Amniotic epithelial cell (primary cell): ENCODE measurements at places on chromosomes 7 and 10.

DNA sequence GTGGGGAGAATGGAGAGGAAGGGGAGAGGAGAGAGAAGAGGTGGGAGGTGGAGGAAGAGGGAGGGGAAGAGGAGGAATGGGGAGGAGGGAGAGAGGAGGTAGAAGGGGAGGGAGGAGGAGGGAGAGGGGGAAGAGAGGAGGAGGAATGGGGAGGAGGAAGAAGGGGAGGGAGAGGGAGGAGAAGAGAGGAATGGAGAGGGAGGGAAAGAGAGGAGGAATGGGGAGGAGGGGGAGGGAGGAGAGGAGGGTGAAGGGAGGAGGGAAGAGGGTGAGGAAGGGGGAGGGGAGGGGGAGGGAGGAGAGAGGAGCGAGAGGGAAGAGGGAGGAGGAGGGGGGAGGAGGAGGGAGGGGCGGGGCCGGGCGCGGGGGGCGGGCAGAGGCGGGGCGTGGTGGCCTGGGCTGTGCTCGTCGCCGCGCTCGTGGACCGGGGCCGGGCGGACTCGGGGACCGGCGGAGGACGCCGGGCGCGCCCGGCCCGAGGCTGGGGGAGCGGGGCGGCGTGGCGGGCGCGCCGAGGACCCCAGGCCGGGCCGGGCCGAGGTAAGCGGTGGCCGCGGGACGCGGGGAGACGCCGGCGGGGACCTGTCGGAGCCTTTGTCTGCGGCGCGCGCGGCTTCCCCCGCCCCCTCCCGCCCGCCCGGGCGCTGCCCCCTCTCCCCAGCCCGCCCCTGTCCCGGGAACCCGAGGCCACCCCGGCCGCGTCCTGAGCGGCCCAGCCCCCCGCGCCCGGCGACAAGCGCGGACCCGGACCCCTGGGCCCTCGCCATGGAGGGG is at the start of gene SLC29A4:
SLC29A4 (plus strand) TSS at position 401 of the 774 bp plus-strand sequence. CDS start 4,874 bp downstream, outside the sequence.
- DNase-seq: peak; percentile 30

DNA sequence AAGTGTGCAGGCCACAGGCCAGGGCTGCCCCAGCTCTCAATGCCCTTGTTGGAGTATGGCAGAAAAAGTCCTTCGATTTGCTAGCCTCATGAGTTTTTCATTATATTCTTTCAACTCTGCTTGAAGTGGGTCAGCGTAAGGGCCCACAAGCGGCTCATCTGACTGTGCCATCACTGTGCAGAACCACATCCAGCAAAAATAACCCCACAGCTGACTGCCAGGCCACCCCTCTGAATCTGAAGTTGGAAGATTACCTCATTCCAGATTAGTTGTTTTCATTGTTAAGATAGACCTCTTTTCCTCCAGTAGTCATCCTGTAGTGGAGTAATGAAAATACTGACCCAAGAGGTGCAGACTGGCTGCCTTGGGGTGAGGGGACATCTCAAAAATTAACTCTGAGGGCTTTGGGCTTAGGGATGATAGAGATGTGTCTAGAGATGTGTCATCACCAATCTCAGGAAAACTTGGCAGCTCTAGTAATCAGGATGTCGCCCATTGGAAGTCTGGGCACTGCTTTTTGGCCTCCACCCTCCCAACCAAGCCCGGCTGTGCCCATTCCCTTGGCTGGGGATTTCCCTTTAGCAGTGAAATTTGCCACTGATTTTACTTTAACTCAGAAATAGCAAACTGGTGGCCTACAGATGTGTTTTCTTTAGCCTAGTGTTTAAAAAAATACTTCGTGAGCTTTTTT is 164.3 kb downstream of the LCOR start:
- DNase-seq: peak; percentile 31

DNA sequence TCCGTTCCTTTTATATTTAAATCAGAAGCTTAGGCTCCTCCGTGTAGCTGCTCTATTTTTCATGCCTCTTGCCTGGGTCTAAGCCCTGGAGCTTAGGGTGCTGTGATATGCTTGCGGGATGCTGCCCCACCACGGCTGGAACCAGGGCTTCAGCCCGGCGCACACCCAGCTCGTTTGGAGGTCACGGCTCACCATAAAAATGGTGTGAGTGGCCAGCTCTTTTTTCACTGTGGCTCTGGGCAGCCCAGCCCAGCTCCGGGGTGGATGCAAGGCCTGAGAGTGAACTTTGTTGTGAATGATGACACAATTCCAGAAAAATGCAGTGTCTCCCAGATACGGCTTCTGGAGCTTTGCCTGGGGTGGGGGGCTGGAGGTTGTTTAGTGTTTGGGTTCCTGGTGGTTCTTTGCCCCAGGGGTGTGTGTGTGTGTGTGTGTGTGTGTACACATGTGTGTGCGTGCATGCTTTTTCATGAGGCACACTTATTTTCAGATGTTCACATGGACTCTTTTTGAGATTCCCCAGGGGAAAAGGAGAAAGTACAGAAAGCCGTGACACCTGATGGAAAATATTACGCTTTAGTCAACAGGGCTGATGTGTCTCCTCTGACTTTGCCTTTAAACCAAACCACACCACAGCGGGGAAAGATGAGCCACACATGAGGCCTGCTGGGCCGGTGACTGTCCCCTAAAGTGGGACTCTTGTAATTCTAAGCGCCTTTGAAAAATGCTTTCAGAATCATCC is 46.2 kb downstream of the GRK5 start:
- DNase-seq: peak; percentile 97

DNA sequence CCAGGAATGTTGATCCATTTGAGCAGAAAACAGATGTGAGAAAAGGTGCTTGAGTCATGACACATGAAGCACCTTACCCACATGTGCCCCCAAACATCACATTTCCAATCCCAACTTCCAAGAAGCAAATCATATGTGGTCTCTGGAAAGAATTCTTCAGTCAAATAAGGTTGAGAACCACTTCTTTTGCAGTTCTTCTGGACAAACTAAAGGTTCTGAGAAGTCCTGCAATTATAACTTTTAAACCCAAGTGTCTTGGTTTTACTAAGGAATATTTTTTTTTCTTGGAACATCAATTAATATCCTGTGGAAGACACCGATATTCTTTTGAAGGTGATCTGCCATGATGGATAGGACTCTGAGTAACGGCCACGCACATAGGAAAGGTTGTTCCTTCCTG is 151.3 kb downstream of the MYOF start:
- DNase-seq: no peak

- no peak for DNase-seq
Observed at GRCh38 chr7:43782768-43783555, 24.5 kb downstream of the BLVRA start.

DNA sequence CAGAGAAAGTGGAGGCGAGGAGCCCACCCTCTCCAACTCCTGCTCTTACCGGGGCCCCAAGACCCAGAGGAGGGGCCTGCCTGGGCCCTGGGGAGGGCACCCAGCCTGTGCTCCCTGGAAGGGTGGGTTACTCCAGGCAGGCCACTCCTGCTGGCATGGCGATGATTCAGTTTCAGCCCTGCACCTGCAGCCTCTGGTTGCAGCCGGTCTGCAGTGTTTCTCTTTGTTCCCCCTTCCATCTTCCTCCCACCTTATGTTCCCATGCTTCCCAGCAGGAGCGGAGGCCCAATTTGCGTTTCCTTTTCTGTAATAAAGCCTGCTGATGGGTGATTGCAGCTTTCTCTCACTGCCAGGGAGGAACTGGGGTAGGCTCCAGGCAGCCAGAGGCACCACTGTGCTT is 53.2 kb upstream of the FAM20C start:
- no peak for DNase-seq

GRCh38 chr10:124849111-124849773 is 47.6 kb downstream of the ABRAXAS2 start:
- DNase-seq: no peak
